ENCODE measurements at places on chromosomes 6 and 20.

DNA sequence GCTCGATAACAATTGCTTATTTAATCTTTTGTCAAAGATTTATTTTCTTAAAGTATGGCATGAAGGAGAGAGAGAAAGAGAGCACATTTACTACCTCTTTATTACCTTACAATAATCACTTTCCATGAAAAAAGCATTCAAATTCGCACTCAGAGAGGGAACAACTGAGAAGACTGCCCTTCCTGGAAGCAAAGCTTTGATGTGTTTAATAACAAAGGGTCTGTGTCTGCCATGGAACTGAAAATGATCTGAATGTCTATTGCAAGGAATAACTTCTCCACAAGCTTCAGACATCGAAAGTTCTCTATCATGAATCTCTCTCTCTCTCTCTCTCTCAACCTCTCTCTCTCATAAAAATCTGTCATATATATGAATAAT lies 308.9 kb downstream of the HDGFL1 start:
- no peak for DNase-seq

DNA sequence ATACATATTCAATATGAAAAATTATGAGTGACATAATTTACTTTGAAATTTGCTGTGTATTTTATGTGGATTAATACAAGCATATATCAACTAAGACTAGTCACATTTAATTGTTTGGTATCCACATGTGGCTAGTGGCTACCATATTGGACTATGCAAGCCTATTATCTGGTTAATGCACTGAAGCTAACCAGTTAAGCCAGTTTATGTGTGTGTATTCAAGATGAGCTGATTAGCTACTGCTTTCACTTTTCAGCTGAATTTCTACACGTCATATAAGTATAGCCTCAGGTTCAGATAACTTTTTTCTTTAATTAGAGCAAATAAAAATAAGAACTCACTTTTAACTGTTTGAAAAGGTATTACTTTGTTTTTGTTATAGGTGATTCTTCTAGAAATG lies 903.7 kb downstream of the TFAP2A start:
- DNase-seq, result no peak

GRCh38 chr6:14824060-14824459 lies 421.8 kb upstream of the JARID2 start:
- no peak for DNase-seq

- no peak for DNase-seq
Observed at GRCh38 chr6:34226731-34227586, 9.7 kb upstream of the HMGA1 start.

DNA sequence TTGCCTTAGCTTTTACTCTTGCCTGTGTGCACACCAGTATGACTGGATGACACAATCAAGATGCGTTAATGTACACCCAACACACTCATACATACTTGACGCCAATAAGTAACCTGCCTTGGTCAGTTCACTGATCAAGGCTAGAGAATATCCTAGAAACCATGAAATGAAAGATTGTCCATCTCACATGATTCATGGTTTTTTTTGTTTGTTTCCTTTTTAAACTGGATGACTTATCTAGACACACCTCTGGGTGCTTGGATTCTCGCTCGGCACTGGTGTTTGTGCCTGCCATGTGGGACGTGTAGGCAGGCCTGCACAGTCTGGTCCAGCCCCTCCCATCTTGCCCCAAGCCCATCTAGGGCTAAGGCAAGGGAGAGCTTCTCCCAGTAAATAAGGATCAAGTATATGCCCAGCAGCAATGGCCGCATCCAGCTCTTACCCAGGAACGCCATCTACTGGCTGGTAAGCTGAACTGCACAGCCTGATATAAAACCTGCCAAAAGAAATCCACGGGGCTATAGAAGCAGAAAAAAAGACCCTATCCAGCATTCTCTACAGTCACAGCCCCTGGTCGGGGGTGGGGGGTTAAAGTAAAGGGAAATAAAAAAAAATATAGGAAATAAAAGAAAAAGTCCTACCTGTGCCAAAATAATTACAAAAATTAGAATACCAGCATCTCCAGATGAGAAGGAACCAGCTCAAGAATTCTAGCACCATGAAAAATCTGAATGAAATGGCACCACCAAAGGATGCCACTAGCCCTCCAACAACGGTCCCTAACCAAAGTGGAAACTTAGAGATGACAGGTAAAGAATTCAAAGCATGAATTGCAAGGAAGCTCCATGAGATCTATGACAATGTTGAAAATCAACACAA lies 73.3 kb downstream of the OTOR start:
- peak; percentile 4 for DNase-seq

DNA sequence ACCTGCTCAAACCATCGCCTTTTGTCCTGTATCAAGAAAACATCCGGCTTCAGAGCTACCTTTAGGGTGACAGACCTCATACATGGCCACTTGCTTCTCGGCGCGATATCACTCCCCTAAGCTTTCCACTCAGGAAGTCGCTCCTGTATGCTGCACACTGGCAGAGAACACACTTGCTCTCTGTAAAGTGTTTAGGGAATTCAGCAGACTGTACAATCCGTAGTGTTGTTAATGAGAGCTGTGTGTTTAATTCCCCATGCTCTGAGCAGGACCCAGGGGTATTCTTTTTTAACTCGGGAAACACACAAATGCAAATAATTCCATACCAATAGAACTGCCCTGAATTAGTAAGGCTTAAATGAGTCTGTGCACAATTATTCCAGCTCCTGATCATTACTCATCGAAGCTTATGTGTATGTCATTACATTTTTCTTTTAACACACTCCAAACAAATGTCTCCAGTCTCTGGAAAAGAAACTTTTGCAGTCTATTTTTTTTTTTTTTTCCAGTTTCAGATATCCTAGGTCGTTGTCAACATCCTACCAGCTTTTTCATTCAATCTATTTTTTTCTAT lies 338.7 kb upstream of the ARID1B start:
- DNase-seq, result no peak

DNA sequence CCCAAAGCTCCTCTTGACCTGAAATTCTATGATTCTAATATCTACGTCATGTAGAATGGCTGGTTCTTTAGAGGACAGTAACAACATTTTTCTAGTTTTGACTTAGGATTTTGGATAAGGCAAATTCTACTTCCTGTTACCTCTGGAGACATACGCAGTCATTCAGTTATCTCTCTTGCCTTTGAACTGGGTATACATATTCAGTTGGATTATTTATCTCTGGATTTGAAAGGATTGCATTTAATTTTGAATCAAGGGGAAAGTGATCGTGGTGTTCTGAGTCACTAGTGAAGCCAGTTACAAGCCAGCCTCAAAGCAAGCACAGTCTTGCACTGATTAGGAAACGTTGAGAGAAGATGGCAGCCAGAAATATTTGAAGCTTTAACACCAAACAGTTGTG lies 35.3 kb upstream of the BCAS1 start:
- DNase-seq, result no peak

DNA sequence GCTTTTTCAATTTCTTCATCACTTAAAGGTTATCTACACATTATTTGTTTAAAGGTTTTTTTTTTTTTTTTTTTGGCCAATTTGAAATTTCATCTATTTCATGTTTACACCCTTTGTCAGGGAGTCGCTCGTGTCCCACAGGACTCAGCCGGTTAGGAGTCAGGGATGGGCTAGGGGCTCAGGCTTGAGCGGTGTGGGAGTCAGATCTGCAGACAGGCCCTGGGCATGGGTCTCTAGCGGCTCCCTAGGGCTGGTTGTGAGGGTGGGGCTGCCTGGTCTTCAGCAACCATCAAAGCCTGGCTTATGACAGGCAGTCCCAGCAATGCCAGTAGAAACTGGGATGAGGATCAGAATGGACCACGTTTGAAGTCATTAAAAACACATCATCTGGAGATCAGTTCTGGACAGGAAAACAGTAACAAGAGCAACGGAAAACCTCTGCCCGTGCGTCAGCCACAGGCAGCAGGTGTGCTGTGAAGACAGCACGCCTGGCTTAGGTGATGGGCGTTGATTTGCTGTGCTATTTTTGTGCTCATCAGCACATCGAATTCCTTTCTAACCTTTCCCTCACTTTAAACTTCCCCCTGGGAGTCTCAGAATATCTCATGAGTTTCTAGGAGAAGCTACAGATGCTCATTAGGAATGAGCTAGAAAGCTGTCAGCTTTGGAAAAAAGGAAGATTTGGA lies 91.3 kb upstream of the MPC1 start:
- no peak for DNase-seq

GRCh38 chr6:86331919-86332318 lies 605.4 kb upstream of the HTR1E start:
- no peak for DNase-seq

GRCh38 chr20:51972056-51972455 lies 169.7 kb upstream of the SALL4 start:
- no peak for DNase-seq

GRCh38 chr6:5044866-5045265 lies 40.3 kb upstream of the PPP1R3G start:
- DNase-seq, result no peak

DNA sequence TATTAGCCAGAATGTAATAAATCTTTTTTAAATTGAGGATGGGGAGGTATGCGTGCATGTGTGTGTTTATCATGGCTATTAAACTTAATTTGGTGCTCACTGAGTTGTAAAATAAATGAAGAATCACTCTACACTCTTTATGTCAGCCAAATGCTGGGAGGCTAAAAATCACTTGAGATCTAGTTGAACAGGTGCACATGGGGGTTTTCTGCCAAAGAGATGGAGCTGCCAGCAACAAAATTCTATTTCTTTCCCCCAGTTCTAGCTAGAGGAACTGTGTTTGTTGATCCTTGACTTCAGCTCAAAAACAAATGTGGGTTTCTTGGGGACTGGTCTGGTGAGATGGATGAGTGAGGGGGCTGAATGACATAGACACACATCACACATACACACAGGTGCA lies 183.3 kb upstream of the BTBD3 start:
- no peak for DNase-seq

DNA sequence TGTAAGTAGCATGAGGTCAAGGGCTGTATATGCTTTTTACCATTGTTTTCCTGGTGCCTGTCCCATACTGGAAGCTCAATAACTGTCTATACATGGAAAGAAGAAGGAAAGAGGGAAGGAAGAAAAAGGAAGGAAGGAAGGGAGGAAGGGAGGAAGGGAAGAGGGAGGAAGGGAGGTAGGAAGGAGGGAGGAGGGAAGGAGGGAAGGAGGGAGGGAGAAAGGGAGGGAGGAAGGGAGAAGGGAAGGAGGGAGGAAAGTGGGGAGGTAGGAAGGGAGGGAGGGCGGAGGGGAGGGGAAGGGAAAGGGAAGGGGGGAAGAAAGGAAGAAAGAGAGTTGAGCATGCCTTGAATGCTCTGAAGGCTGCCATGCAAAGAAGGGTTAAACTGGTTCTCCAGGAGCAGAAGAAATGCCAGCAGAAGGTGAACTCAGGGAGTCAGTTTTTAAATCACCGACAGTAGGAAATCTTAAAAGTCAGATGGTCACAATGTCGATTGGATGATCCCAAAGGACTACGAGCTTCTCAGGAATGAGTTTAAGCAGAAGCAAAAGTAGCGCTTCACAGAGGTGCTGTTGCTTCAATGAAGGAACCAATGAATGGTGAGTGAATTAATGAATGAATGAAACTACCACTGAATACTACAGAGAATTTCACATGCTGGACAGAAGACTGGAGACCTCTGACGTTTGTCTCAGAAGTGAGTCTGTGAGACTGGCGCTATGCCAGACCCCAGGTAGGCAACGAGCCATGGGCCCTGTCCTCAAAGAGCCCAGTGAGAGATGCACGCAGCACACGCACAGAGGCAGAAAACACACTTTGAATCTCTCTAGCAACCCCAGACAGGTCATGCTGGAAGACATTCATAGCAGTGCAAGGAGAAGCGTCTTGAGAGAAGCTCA lies 117.6 kb downstream of the MRPL14 start:
- no peak for DNase-seq

DNA sequence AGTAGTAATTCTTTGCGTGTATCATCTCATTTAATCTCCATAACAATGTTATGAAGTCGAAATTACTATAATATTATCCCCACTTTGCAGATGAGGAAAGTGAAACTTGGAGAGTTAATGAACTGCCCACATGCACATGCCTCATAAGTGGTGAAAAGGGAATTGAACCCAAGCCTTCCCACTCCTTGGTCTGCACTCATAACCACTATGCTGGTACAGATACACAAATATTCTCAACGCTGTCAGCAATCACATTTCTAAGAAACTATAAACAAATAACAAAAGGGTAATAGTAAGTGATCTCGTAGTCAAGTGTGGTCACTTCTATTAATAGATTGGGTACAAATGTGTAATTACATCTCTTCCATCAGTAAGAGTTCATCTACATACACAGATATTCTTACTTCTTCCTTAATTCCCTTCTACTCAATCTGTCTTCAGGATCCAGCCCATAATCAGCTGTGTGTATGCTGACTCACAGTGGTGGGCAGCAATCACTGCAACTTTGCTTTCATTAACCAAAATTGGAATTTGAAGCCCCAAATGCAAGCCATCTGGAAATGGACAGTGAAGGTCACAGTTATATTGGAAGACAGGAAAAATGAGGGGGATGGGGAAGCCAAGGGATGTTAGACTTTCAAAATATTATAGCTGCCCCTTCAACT lies 6.6 kb downstream of the PRSS35 start:
- DNase-seq, result no peak

GRCh38 chr6:33808641-33809180 lies 4.9 kb upstream of the MLN start:
- no peak for DNase-seq

GRCh38 chr6:118186672-118187567 lies 279.9 kb downstream of the SLC35F1 start:
- no peak for DNase-seq

- no peak for DNase-seq
Observed at GRCh38 chr6:137647762-137648447, 153.7 kb upstream of the OLIG3 start.

GRCh38 chr6:125797120-125797885 lies 6.5 kb downstream of the NCOA7 start:
- DNase-seq, result no peak

GRCh38 chr6:154622618-154623336 lies 110.4 kb upstream of the SCAF8 start:
- no peak for DNase-seq

- DNase-seq, result no peak
Observed at GRCh38 chr20:30500829-30501440, 756.5 kb upstream of the DEFB115 start.

DNA sequence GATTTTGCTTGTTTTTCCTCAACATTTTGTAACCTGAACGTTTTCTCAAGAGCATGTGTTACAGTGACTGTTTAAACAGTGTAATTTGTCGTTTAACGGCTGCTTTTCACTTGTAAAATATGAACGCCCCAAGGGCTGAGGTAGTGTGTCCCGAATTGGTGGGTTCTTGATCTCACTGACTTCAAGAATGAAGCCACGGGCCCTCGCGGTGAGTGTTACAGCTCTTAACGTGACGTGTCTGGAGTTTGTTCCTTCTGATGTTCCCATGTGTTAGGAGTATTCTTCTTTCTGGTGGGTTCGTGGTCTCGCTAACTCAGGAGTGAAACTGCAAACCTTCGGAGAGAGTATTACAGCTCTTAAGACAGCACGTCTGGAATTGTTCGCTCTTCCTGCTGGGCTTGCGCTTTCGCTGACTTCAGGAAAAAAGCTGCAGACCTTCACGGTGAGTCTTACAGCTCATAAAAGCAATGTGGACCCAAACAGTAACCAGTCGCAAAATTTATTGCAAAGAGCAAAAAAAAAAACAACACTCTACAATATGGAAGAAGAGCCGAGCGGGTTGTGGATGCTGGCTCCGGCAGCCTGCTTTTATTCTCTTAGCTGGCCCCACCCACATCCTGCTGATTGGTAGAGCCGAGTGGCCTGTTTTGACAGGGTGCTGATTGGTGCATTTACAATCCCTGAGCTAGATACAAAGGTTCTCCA lies 25.1 kb upstream of the TRIM27 start:
- DNase-seq, result no peak

- DNase-seq, result no peak
Observed at GRCh38 chr6:160022793-160023192, 53.9 kb downstream of the IGF2R start.

Data from activated naive CD8-positive, alpha-beta T cell treated with anti-CD3 and anti-CD28 coated beads for 36 hours (primary cell).